Brain microvascular endothelial cell (primary cell): ENCODE measurements at places on chromosomes 1 and 21.

GRCh38 chr1:184858288-184858687 is 103.6 kb upstream of the EDEM3 start:
- DNase-seq, result no peak

GRCh38 chr1:38456531-38456876 is 403.1 kb downstream of the RRAGC start:
- no peak for DNase-seq

GRCh38 chr1:223308136-223308535 is 55.8 kb downstream of the SUSD4 start:
- DNase-seq, result no peak

GRCh38 chr1:55490547-55490946 is 275.4 kb upstream of the USP24 start:
- no peak for DNase-seq

DNA sequence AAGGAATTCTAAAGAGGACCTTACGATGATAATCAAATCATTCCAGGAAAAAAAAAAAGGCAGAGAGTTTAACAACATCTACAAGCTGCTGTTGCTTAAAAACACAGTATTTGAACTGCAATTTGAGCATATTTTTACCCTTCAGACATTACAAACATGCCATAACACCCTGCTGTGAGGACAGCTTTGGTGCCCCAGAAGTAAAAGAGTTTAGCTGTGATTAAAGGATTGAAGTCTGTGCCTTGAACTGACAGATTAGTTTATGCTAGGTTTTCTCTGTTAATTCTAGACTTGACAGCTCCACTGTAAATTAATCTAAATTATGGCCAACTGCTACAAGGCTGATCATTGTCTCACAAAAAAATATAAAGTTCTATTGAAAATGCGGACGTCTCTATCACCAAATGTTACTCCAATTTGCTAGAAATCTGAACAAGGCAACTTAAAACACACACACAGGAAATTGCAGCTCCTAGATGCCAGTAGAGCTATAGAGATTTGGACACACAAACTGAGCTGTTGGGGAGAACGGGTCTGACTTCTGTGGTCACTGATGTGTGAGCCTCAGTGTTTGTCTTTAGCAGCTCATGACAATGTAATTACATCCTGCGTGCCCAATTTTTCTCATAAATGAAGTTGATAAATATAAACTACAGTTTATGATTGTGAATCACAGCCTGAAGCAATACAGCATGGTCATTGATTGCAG is 217.9 kb downstream of the NTNG1 start:
- no peak for DNase-seq

DNA sequence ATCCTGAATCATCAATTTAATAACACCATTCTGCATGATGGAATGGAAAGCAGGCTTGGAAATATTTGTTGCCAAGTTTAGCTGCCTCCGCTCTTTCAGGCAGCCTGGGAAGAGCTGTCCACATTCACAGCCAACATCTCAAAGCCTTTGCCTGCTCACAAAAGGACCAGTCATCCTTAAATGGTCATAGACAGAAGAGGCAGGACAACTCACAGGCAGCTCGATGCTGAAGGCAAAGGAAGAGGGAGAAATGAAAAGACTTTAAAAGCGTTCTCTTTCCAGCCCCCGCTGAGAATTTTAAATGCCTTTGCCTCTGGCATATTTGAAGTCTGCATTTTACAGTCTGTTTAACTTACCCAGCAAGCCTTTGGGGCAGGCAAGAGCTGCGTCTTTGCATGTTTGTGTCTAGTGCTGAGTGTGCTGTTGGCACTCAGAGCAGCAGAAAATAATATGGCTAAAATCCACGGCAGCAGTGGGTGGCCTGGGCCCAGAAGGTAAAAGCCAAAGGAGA is 68.9 kb downstream of the NMNAT2 start:
- peak; percentile 19 for DNase-seq

GRCh38 chr1:183273300-183273699 is 87.2 kb downstream of the LAMC2 start:
- no peak for DNase-seq

- DNase-seq, result no peak
Observed at GRCh38 chr1:71311376-71311775, 230.5 kb upstream of the ZRANB2 start.

DNA sequence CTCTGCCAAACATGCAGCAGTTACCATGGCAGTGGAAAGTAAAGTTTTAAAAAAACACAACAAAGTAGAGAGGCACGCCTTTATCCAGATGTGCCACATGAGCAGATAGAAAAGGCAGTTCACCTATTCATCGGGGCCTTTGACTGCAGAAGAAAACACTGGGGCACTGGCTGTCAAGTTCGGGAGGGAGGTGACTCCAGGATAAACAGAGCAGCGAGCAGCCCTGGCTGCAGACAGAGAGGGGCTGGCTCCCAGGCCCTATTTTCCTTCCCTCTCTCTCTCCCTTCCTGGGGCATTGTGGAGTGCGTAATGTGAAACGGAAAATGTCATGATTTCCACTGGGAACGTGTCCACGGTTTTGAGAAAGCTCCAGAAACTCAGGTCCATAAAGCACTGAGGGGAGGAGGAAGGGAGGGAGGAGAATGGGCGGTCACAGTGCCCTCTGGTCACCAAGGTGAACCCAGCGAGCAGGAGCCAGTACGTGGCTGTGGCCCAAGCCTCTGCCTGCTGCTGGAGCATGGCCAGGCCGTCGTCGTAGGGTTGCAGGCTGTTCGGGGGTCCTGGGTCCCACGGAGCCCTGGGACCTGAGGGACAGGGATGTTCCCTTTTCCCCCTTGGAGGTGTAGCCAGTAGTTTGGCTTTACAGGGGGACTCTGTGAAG is 114.7 kb upstream of the IRF2BP2 start:
- DNase-seq, result no peak

GRCh38 chr1:210490781-210491180 is 162.1 kb downstream of the HHAT start:
- no peak for DNase-seq

DNA sequence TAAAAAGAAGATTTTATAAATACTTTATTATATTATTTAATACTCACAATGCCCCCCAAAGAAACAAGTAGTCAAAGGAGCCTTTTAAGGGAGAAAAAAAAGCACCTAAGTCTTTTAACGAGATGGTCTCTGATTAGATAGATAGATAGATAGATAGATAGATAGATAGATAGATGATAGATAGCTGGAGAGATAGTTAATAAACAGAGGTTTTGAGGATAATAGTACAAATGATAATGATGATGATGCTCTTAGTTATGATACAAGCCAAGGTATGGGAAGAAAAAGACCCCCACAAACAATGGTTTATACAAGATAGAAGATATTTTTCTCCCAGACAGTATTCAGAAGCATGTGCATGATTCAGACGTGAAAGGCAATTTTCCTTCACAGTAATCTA is 14.6 kb upstream of the EDEM3 start:
- no peak for DNase-seq

DNA sequence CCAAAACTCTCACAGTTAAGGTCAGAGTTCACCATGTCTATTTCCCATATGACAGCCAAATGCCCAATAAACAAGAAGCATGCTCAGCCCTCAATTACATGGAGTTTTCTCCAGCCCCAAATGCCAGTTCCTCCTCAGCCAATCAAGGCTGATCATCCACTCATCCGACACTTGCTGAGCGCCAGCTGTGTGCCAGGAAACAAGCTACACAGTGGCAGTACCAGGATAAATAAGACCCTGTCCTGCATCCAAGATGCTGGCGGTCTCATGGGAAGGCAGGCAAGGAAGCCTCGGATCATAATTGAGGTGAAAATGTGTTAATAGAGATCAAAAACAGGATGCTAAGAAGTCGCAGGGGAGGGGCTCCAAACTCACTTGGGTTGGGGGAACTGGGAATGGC is 7.7 kb downstream of the ZBTB17 start:
- DNase-seq, result no peak

- no peak for DNase-seq
Observed at GRCh38 chr1:226470921-226471866, 63.3 kb upstream of the PARP1 start.

DNA sequence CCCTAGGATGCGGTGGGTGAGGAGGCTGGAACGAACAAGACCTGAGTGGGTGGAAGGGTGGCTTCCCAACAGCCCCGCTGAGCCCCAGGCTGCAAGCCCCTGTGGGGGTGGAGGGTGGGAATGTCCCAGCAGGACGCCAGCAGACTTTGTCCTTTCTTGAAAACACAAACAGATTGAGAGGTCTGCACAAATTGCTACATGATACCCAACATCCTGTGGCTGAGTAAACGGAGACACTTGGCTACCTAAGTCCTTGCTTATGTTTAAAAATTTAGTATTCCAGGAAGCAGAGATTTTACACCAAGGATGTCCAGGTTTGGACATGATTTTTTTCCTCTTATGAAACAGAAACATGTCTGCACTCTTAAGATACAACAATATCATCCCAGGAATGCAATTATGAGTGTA is 11.8 kb upstream of the F3 start:
- peak; percentile 32 for DNase-seq

- DNase-seq, result peak; percentile 29
Observed at GRCh38 chr1:98322086-98322485, 339.4 kb upstream of the SNX7 start.

DNA sequence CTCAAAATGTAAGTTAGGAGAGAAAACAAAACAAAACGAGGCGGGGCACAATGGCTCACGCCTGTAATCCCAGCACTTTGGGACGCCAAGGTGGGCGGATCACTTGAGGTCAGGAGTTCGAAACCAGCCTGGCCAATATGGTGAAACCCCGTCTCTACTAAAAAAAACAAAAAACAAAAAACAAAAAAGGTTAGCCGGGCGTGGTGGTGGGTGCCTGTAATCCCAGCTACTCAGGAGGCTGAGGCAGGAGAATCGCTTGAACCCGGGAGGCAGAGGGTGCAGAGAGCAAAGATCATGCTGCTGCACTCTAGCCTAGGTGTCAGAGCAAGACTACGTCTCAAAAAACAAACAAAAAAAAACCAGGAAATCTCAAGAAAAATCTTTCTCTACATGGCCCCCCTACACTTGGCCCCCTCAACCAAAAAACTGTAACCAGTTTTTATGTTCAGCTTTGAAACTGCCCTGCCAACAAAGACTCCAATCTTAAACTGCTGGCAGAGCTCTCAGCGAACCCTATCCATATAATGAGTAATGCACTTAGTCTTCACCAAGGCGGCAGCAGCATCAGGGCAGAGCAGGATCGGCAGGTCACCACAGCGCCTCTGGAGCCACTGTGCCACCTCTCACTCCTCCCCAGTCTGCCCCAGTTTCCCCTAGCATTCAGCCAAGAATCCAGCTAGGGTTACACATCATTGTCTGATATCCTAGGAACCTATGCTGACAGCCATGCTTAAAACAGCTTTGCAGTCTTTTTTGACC is 71.7 kb downstream of the JAK1 start:
- DNase-seq, result no peak

- no peak for DNase-seq
Observed at GRCh38 chr1:17161926-17162800, 42.8 kb upstream of the PADI1 start.

GRCh38 chr1:106749906-106750305 is 306.6 kb upstream of the PRMT6 start:
- DNase-seq, result no peak

DNA sequence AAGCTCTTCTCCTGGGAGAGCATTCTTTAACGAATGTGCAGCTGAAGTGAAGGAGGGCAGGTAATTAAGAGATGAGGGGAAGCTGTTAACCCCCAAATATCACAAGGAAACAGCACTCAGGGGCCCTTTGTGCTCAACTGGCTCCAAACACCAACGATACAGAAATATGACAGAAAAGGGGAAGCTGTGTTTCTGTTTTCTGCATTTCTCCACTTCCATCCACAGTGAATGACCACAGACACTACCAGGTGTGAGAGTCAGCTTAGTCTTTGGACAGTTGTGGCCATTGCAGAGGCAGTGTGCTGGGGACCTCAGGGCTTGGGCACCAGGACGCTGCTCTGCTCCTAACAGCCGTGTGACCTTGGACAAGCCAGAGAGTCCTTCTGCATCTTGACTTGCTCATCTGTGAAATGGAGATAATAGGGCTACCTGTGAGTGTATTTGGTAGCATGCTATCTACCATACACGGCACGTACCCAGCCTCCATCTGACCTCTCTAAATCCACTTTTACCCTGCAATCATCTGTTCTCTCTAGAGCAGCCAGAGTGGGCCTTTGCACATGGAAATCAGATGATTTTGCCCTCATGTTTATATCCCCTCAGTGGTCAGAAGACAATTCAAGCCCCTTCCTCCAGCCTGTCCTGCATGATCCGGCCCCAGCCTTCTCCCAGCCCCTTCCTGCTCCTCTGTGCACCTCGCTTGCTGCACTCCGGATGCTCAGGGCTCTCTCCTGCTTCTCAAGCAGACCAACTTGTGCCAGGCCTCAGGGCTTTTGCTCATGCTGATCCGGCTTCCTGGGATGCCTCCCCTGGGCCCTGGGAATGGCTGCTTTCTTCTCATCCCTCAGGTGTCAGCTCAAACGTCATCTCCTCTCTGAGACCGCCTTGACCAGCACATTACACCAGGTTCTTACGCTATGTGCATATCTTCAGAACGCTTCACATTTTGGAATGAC is 4.7 kb upstream of the TINAGL1 start:
- no peak for DNase-seq

- DNase-seq, result no peak
Observed at GRCh38 chr1:231236208-231236591, 4.8 kb upstream of the GNPAT start.

DNA sequence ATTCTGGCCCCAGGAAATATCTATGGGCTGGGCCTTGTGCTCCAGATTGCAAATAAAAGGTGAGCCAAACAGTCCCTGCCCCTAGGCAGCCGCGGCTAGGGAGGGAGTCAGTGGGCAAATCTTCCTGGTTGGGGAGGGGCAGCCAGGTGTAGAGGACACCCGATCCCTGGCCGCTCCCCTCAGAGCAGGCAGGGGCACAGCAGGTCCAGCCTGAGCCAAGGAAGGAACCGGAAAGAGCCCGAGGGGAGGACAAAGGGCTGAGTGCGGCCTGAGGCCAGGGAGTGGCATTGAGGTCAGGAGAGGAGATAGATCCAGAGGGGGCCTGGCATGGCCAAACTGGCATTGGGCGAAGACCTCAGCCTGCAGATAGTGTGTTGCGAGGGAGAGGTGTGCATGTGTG is 36.6 kb upstream of the ARF1 start:
- DNase-seq, result no peak

- no peak for DNase-seq
Observed at GRCh38 chr1:224617410-224618355, 1.6 kb downstream of the CNIH3 start.

GRCh38 chr1:235075048-235075776 is 53.4 kb downstream of the TOMM20 start:
- peak; percentile 92 for DNase-seq

- no peak for DNase-seq
Observed at GRCh38 chr1:244628789-244629188, 24.1 kb upstream of the DESI2 start.
